ENCODE measurements at places on chromosomes 6 and 20. TPM values are rescaled to one million over a fixed set of nuclear protein-coding genes. Genes with fewer than 3 reads are reported as not detected.
A peak's percentile ranks its signal among the peaks of the same experiment; 100 is the strongest.

- DNase-seq = no peak
These were observed 9.1 kb downstream of the MTG2 start for GRCh38 chr20:62191781-62192559.

DNA sequence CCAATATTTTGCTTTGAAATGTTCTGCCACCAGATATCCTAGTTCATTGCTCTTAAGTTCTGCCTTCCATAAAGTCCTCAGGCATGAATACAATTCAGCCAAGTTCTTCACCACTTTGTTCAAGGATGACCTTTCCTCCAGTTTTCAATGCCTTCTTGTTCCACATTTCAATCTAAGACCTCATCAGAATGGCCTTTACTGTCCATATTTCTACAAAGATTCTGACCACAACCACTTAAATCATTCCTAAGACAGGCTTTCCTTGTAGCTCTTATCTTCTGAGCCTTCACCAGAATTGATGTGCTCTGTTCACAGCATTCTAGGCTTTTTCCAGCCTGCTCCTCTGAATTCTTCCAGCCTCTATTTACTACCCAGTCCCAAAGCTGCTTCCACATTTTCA is 319.0 kb downstream of the HACE1 start:
- DNase-seq = no peak

PRDM13 gene
- total RNA-seq = not detected

CLIC5 gene
- 8.0 TPM for total RNA-seq

- no peak for DNase-seq
These were observed 43.4 kb upstream of the SPTLC3 start for GRCh38 chr20:12965212-12965869.

RALGAPA2 gene
- total RNA-seq = 107 TPM

- no peak for DNase-seq
These were observed 44.1 kb downstream of the SUN5 start for GRCh38 chr20:32960222-32960518.

GRCh38 chr6:44074439-44074812 is 52.8 kb downstream of the MRPL14 start:
- peak; percentile 85 for DNase-seq

Measured in ureter (tissue), 1 donor.